ENCODE measurements at places on chromosomes 3 and 15. TPM values are rescaled to one million over a fixed set of nuclear protein-coding genes. Genes with fewer than 3 reads are reported as not detected.

The SH2D7 gene
- total RNA-seq = not detected

The FBXL2 gene
- 13.1 TPM for total RNA-seq

The TIMP4 gene
- total RNA-seq = 13.1 TPM

The SLC4A7 gene
- total RNA-seq = 12.8 TPM

The AGBL1 gene
- total RNA-seq = not detected

The CRYBG3 gene
- 15.5 TPM for total RNA-seq

The SORD gene
- total RNA-seq = 5.1 TPM

The CPB1 gene
- not detected for total RNA-seq

The OR4F6 gene
- total RNA-seq = not detected

The ARL13B gene
- 7.7 TPM for total RNA-seq

The SLC12A8 gene
- total RNA-seq = 35.6 TPM

The TMEM39A gene
- total RNA-seq = 50.5 TPM

The ACP3 gene
- total RNA-seq = 3.3 TPM

The NR2E3 gene
- not detected for total RNA-seq

The PLSCR5 gene
- not detected for total RNA-seq

The CIB2 gene
- total RNA-seq = 2.7 TPM

The PDZRN3 gene
- total RNA-seq = 51.7 TPM

The PIGB gene
- 16.0 TPM for total RNA-seq

The TICRR gene
- total RNA-seq = 0.34 TPM

The GP5 gene
- total RNA-seq = under 0.01 TPM

The SLC24A5 gene
- total RNA-seq = not detected

The ABI3BP gene
- 6.8 TPM for total RNA-seq

The PLSCR2 gene
- not detected for total RNA-seq

Measured in pericardium fibroblast (primary cell).